Stimulated activated CD4-positive, alpha-beta T cell treated with anti-CD3 and anti-CD28 coated beads, Interleukin-4, amount 100 ng/mL, for 24 hours (primary cell): ENCODE measurements at places on chromosomes 12 and 14.

DNA sequence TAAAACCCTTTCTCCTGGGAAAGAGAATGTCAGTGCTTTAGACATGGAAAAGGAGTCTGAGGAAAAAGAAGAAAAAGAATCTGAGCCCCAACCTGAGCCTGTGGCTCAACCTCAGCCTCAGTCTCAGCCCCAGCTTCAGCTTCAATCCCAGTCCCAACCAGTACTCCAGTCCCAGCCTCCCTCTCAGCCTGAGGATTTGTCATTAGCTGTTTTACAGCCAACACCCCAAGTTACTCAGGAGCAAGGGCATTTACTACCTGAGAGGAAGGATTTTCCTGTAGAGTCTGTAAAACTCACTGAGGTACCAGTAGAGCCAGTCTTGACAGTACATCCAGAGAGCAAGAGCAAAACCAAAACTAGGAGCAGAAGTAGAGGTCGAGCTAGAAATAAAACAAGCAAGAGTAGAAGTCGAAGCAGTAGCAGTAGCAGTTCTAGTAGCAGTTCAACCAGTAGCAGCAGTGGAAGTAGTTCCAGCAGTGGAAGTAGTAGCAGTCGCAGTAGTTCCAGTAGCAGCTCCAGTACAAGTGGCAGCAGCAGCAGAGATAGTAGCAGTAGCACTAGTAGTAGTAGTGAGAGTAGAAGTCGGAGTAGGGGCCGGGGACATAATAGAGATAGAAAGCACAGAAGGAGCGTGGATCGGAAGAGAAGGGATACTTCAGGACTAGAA is 6.1 kb downstream of the PNN start:
- no peak for DNase-seq

DNA sequence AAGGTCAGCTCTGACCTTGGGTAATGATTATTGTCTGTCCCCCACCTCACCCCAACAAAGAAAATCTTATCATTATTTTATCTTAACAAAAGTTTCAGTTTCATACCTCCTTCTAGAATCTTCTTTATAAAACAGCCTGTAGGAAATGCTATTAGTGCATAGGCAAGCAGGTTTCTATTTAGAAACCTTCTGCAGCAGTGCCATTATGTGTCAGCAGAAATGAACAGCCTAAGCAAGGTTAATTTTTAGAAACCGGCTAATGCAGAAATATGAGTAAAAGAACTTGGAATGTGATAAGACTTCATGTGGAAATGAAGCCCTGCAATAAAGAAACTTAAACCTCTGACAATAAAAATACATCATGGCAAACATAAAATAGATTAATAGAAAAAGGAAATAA is 814.4 kb downstream of the FSCB start:
- no peak for DNase-seq

DNA sequence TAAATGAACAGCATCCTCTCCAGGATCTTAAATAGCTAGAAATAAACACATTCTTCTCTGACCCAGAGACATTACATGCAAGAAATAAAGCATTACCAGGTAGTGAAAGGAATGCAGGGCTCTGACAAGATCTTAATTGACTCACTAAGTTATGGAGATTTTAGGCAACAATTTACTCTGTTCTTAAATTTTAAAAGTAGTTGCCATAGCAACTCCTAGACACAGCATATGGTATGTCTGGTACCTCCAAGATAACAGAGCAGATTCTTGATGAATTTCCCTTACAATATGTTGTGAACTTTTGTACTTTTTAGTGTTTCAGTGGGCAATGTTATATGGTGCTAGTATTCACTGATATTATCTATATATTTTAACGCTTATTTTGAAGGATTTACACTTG is 76.7 kb upstream of the G2E3 start:
- no peak for DNase-seq

DNA sequence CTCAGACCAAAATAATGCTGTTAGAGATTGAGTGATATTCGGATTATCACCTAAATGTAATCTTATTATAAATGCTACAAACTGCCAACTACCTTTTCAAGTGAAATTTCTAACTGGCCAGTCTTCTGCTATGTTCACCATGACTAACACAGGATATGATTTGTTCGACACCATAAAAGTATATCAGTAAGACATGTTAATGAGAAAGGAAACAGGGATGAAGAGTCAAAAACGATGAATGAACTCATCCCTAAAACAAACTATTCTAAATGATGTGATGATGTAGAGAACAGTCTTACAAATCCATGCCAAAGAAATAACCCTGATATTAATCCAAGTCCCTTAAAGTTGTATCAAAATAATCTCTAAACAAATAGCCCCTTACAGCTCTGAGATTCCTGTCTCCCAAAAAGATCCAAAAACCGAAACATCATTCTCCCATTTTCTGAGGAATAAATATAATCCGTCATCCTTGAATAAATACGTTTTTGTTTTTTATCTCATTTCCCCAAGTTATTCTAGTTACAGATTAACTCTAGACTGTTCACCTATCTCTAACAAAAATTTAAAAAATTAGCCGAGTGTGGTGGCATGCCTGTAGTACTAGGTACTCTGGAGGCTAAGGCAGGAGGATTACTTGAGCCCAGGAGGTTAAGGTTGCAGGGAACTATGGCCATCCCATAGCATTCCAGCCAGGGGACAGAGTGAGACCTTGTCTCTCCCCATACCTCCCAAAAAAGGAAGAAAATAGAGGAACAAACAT is 9.1 kb downstream of the SCAF11 start:
- DNase-seq, result no peak

GRCh38 chr12:126219139-126219538 is 1153.9 kb downstream of the AACS start:
- no peak for DNase-seq

DNA sequence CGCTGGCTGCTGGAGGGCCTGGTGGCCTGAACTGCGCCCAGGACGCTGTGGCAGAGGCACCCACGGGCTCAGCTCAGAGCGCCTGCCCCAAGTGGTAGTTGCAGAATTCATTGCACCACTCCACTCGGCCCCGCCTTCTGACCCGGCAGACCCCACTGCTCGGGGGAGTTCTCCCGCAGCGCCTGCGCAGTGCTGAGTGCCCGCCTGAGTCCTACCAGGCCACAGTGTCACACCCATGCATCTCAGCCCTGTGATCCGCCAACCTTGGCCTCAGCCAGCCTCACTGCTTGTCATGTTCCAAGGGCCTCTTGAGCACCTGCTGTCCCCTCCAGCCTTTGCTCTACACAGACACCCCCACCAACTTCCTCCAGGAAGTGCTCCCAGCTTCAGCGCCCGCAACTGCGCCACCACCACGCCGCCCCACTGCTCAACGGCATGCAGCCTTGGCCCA is 12.2 kb downstream of the DEGS2 start:
- DNase-seq, result peak; percentile 61

GRCh38 chr12:124923905-124924734 is 9.7 kb upstream of the UBC start:
- no peak for DNase-seq

- DNase-seq, result no peak
Observed at GRCh38 chr12:67442347-67442841, 173.2 kb downstream of the CAND1 start.

- peak; percentile 29 for DNase-seq
Observed at GRCh38 chr14:104770851-104771272, 17.9 kb downstream of the SIVA1 start.

DNA sequence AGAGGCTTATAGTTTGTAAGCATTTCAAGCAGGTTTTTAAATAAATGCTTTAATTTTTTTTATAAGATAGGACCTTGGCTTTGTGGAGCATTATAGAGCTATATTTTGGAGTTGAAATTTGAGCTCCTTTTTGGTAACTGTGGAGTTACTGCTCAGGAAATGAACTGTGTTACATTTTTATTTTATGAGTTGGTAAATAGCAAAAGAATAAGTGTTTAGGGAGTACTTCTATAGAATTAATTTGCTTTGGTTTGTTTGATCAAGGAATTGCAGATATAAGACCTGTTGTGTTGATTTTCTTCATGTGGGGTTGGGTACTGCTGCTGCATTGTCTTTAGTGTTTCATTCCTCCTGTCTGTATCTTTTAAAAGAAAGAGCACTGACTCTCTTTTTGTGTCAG is 3.5 kb downstream of the ATP2A2 start:
- DNase-seq, result no peak

DNA sequence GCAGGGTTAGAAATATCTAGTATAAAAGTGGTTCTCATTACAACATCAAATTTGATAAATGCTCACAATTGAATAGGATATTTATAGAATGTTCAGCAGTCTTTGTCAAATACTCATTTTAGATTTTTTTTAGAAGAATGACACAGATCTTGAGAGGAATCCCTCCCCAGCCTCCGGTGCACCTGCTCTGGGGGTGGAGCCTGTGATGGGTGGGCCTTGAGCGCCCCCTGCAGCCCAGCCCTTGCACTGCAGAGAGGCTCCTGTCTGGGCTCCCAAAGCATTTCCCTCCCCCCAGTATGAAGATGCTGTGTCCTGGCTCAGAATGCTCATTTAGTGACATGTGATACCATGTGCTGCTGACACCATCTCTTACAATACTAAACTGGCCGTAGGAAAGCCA is 792.3 kb downstream of the TMEM121 start:
- DNase-seq, result peak; percentile 40

- no peak for DNase-seq
Observed at GRCh38 chr12:44509471-44509870, 366.6 kb downstream of the NELL2 start.

DNA sequence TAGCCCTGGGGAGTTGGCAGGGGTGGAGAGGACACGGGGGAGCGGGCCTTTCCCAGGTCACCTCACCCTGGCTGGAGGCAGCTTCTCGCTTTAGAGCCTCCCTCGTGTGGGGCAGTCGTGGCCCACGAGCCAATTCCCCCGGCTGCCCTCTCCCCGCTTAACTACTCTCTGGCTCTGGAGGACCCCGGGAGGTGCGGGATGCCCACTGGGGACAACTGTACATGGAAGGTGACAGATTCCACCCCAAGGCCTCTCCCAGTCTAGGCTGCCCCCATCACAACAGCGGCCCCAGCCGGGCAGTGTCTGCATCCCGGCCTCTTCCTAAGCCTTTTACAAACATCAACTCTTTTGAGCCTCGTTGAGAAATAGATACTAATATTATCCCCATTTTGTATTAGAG is 78.1 kb downstream of the KIF26A start:
- DNase-seq, result no peak

DNA sequence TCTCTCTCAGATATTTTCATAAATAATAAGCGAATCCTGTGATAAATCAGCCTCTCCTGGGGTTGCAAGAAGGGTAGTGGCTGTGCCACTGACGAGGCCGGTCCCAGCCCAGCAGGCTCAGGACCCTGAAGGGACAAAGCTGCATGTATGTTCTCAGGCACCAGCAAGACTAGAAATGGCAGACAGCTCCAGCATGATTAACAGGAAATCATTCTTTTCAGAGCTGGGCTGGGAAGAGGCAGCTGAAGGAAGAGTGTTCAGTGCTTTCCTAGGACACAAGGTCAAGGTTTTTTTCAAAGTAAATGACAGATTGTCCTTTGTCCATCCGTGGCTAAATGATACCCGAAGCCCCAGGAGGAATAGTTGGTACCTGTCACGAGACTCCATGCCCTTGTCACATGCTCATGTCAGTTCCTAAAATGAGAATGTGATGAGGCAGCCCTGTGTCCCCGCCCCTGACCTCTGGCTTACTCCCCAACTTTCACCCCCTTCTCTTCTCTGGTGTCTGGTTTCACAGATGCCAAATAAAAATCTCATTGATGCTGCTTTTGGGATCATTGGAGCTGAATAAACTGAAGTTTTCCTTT is 65.1 kb downstream of the PPP1R36 start:
- DNase-seq, result no peak

DNA sequence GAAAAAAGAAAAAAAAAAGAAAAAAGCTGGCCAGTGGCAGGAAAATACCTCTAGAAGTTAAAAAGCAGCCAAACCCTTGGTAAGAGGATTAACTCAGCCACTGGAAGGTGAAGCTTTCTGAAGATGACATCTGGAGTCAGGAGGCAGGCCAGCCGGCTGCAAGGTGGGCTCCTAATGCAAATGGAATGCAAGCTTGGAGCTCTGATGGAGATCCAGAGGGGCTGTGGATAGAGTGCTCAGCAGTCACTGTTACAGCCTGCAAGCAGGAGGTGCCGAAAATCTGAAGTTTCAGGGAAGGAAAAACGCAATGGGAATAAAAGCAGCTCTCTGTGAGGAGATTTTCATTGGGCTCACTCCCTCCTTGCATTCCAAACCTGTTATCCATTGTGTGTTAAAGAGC is 41.0 kb downstream of the GSC start:
- DNase-seq, result no peak

DNA sequence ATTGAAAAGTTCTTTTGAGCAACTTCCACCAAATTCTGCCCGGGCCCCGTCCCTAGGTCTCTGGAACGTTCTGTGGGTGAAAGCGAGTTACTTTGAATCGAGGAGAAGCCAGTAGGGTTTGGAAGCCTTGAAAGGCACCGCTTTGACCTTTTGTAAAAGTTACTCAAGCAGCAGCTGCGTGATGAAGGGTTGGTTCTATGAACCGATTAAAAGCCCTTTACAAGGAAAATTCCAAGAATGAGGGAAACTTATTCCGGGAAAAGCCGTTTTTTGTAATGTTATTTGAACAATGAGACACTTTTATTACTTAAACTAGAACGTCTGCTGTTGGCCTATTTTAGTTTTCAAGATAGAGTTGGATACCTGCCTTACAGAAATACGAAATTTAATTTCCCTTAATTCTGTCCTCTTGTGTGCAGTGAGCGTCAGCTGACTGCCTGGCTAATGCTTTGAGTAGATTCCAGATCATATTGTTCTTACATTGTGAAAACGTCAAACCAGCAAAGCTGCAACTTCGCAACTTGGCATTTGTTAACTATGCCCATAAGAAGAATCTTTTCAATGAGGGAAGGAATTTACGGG is 906 bp downstream of the LARP4 start:
- DNase-seq, result no peak

DNA sequence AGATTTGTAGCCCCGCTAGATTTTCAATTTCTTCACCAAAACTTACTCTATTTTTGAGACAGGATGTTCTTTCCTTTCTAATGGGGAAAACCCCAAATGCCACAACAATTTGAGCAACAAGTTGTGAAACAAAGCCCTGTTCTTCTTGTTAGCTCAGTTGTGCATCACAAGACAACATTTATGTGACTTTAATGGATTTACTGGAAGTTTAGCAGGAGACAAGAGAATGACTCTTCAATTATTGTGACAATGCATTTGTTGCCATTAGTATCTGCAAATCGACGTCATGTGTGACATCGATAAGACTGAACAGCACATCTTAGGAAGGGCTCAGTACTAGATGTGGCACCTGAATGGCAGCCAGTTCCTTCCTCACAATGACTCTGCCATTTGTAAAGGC is 1028.9 kb upstream of the TMEM132C start:
- DNase-seq, result no peak

GRCh38 chr12:71685914-71686657 is at the start of gene TMEM19:
TSS of gene TMEM19 (plus strand) at chr12:71686082. CDS start at chr12:71686681, 599 bp downstream.
- peak; percentile 79 for DNase-seq
